ENCODE measurements at places on chromosomes 11 and 22.

GRCh38 chr11:67401495-67402191, at the start of gene PPP1CA:
Gene PPP1CA (minus strand): TSS chr11:67401858. CDS start chr11:67401782, 76 bp downstream.
- peak; percentile 89 for DNase-seq

- no peak for DNase-seq
Observed at GRCh38 chr11:58592760-58593472, 14.1 kb downstream of the ZFP91 start.

GRCh38 chr11:6695377-6695776, 12.2 kb upstream of the MRPL17 start:
- no peak for DNase-seq

- DNase-seq: no peak
Observed at GRCh38 chr11:10113852-10114251, 180.2 kb downstream of the SBF2 start.

- no peak for DNase-seq
Observed at GRCh38 chr11:36672815-36673450, 74.9 kb upstream of the RAG2 start.

DNA sequence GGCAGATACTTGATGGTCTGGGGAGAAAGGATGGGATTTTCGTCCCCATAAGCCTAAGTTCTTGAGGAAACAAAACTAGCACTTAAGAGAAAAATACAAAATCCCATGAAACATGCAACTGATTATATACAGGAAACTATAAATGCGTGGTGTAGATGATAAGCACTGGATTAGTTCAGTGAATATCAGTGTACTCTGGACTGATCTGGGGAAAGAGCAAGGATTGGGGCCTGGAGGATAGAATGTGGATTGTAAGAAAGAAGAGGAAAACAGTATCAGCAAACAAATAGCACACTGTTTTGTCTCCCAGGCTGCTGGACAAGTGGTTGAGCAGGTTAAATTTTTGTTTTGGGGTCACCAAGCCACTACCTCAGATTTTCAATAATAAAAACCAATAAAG, 49.8 kb downstream of the DCUN1D5 start:
- no peak for DNase-seq

DNA sequence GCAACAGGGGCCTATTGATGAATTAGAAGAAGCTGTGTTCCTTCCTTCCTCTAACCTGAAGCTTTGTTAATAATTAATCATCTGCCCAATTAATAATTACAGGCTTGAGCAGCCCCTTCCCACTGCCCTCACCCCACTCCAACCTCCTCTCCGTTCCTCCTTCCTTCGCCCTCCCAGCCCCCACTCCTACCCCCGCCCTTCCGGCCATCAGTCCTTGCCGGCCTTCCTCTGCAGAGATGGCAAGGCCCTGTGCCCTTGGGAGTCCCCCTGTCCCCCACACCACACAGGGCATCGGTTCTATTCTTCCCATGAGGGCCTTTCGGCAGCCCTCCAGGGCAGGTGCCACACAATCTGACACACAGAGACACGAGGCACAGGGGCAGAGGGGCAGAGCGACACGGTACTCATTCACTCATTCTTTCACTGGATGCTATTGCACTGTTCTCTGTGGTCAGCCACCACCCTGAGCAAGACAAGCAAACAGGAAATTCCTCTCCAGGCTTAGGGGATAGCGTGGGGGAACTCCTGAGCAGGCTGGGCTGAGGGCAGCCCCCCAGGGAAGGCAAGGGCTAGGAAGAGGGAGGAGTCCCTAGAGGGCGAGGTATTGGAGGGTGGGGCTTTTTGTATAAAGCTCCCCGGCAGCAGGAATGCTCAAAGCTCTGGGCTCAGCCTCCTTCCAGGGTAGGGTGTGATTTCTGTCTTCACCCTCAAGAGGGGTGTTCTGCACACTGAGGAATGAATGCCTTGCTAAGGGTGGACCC, 14.7 kb downstream of the MGAT3 start:
- DNase-seq: no peak

GRCh38 chr11:35907648-35908431, 36.0 kb upstream of the LDLRAD3 start:
- DNase-seq: no peak

GRCh38 chr11:76776472-76776871, 6.7 kb upstream of the TSKU start:
- no peak for DNase-seq

DNA sequence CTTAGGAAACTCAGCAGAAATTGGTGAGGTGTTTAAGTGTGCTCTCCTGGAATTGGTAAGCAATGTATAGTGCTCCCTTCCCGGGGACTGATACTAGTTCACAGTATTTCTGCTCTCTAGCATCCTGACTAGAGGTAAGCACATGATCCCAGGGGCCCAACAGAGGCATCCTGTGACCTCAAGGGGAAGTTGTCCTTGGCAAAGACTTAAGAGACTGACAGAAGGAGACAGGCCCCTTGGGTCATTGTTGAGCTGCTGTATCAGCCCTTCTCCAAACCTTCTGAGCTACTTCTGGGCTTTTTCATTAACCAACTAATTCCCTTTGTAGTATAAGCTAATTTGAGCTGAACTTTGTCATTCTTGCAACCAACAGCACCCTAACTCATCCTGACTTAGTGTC, 4.3 kb upstream of the TBC1D22A start:
- no peak for DNase-seq

DNA sequence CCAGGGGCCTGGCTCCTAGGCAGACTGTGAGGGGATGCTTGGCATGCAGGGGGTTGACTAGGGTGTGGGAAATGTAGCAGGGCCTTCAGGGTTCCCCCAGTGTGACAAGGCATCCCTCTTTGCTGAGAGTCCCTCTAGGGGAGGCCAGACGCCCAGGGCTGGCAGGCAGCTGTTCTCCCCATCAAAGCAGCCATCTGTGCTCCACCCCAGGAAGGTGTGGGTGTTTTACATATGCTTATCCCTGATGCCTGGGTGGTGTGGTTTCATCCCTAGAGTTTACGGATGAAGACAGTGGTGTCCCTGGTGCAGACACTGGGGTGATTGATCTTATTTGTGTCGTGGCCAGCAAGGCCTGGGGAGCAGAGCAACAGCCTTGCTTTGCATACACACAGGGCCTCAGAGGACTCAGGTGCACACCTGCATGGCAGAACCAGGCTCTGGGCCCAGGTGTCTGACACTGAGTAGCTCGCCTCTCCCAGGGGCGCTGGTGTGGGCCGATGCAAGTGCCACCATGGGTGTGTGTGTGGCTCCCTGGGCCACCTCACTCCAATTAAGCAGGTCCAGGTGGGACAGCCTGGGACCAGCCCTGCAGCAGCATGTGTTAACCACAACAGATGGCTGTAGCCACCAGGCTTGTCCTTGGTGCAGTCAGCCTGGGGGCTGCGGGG, 74.2 kb downstream of the MED15 start:
- DNase-seq: no peak

GRCh38 chr11:35458846-35459245, 39.5 kb upstream of the SLC1A2 start:
- no peak for DNase-seq

DNA sequence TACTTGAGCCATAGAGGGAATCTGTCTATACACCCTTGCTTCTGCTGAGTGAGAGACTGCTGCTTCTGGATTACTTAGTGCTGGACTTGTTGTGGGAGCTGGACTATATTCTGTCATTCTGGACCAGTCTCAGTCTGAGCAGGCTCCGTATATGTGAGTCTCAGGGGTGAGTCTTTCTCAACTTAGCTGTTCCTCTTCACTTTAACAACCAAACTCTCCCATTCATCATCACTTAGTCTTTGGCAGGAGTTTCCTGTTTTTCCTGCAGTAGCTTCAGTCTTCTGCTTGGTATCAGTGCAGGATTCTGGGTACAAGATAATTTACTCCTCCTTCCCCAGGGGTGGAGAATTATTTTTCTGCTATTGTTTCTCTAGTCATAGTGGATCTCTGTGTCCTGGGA, 779.5 kb downstream of the METTL15 start:
- DNase-seq: no peak

GRCh38 chr11:92111287-92111686, 113.3 kb upstream of the FAT3 start:
- no peak for DNase-seq

DNA sequence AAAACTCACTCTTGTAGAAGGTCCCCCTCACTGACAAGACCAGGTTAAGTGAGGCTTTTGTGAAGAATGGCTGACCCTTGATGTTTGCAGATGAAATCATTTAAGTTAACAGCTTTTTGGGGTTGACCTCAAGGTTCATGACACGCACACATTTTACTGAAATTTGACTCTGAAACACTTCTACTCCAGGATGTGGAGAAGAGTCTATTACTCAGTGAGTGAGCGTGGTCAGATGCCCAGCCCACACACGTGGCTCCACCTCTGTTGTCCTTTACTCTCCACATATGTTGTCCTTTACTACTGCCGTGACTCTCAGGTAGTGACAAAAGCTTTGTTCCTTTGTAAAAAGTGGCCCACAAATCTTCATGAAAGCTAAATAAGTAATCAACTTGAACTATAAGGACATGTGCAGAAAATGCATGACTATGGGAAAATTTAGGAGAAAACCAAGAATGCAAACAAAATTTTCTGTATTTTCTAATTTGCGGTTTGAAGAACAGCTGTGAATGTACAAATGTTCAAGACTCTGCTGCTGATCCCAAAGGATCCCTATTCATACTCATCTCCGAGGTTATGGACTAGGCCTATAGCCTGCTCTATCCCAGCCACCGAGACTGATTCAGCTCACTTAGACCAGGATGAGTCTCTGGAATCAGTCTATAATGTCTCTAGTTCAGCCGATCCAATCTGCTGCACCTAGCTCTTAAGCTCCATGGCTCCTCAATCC, 22.4 kb downstream of the XRRA1 start:
- DNase-seq: no peak
